ENCODE measurements at places on chromosomes 6 and 20.

DNA sequence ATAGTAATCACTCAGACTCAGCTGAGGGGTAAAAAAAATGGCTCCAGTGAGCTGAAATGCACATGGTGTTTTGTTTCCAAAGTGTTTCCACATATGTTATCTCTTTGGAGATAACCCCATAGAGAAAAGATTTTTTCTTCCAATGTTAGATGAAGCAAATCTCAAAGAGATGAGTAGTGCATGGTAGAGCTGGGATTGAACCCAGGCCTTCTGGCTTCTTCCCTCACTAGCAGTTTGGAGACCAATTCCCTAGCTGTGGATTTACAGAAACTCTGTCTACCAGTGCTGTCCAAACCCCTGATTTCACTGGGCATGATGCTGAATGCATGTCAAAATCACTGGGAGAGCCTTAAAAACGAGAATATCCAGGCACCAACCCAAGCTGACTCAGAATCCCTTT is 165.1 kb downstream of the LRFN2 start:
- DNase-seq = no peak

GRCh38 chr20:41738604-41739206 is 120.5 kb upstream of the CHD6 start:
- DNase-seq = peak; percentile 42

DNA sequence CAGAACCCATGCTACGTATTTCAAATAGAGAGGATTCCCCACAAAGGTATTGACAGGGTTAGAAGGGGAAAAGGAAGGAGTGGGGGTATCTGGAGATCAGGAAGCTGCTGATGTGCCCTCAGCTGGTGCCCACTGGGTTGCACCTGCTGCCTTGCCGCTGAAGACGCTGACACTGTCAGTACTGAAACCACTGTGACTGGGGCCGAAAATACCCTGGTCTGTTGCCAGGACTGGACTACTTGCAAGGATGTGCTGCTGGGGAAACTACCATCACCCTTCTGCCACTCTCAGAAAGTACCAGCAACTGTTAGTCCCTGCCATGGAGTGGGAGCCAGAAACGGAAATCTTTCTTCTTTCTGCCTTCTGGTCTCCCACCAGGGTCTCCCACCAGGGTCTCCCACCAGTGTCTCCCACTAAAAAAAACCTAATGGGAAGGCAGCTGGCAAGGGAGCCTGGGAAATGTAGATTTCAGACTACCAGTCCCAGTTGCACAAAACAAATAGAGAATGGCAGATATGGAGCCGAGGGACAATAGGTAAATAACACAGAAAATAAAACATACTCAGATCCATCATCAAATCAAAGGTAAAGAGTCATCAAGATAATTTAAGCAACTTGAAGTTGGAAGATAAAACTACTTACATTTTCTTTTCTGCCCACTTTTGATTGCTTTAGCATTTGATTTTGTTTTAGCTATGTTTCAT is 204.8 kb downstream of the TPBG start:
- no peak for DNase-seq

DNA sequence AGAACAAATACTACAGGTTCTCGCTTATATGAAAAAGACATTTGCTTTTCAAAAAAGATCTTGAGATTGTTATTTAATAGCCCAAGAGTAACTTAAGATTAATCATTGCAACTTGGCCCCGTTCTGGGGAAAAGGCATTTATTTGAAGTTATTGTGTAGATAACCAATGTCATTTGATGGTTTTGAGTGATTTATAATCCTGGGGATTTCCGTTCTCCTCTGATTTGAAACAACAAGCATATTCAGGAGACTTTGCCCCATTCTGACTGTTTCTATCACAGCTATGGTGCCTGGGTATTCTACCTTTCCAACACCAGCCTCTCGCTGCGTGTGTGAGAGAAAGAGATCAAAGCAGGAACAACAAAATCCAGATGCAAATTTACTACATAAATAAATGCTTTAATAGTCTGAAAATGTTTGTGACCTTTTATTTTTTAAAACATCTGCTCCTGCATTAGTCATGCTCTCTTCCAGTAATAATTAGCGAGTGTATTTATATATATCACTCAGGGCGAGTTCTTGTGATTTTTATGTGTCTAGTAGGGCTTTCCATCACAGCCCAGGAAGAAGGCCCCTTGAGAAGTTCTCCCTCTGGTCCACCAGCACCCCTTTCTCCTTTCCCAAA is 197.9 kb upstream of the FOXQ1 start:
- DNase-seq = no peak

GRCh38 chr6:44400572-44400971 is 13.1 kb downstream of the CDC5L start:
- DNase-seq = no peak

GRCh38 chr6:116330511-116330910 is 40.2 kb upstream of the DSE start:
- DNase-seq = no peak

GRCh38 chr6:17612048-17612447 is 11.9 kb downstream of the FAM8A1 start:
- DNase-seq = no peak

DNA sequence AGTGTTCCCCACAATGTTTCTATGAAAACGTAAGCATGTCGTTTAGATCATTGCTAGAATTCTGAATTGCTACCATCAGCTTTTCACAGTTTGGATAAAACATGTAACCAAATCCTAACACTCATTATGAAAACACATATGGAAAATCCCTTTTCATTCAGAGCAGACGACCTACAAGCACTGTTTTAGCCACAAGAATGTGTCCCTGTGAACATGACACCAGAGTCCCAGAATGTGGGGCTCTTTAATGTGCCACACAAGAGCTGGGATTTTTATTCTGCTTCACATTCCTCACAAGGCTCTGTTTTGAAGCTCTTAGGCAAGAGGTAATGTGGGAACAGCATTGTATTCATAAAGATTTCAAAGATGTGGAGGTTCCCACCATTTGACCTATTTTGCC is 141.1 kb upstream of the CITED2 start:
- no peak for DNase-seq

DNA sequence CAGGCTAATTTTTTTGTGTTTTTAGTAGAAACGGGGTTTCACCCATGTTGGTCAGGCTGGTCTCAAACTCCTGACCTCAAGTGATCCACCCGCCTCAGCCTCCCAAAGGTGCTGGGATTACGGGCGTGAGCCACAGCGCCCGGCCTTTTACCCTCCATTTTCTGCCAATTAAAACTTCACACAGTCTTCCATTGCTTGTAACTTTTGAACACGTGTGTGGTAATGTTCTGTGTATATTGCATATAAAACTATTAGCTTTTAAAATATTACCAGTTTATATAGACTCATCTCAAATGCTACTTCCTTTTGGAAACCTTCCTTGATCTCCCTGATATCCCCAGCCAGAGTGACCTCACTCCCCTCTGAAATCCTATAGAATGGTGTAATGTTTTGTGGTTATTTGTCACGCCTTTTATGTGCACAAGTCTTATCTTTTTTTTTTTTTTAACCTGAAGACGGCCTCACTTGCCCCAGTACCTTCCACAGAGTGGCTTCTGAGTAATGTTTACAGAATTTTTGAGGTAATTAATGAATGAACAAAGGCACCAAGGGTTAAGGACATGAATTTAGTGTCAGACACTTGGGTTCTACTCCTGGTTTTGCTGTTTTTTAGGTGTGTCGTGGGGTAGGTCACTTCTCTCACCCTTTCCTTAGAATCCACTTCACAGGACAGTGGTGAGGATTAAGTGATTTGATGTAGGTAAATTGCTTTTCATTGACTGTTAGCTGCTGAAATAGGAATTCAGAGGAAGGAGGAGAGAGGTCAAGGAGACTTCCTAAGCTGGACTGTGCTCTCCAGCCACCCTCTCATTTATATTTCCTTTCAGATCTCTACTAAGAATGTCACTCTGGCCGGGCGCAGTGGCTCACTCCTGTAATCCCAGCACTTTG is 11.2 kb upstream of the MMP24 start:
- no peak for DNase-seq

- no peak for DNase-seq
Measured at GRCh38 chr6:82954937-82955577, 110.6 kb downstream of the UBE3D start.

DNA sequence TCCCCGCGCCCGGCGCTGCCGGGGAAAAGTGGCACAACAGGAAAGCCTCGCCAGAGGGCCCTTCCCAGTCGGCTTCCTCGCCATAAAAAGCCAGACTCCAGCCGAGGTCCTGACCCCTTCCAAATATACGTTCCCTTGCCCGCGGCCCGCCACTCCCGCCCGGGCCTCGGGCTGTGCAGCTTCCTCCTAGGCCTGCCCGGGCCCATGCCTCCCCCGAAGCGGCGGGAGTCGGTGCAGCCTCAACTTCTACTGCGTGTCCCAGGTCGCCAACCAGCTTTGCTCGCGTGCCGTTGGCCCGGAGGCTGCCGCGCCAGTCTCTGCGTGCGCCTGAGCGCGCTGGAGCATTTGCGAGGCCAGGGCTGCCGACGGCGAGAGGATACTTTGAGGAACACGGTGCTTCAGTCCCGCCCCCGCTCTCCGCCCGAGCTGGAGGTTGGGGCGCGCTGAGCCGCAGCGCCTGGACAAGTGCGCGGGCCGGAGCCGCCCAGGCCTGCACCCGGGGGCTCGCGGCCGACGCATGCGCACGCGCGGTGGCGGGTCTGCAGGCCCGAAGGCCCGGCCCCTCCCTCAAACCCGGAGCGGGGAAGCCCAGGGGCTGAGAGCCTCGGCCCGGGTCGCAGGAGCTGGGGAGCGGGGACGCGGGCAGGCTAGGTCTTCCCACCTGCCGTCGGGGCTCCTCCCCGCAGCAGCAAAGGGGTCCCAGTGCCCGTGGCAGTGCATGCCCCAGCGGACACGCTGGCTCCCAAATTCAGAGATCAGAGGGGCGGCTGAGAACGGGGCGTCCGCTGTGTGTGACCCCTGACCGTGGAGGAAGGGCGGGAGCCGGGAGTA is 10.2 kb downstream of the FOXC1 start:
- no peak for DNase-seq

GRCh38 chr6:104600639-104600931 is 259.1 kb downstream of the HACE1 start:
- no peak for DNase-seq

- no peak for DNase-seq
Measured at GRCh38 chr6:23086100-23086499, 516.7 kb downstream of the HDGFL1 start.

- DNase-seq = no peak
Measured at GRCh38 chr20:59134182-59134581, 29.4 kb upstream of the ZNF831 start.

GRCh38 chr20:13229538-13229937 is 8.5 kb downstream of the ISM1 start:
- DNase-seq = no peak

- no peak for DNase-seq
Measured at GRCh38 chr20:16541226-16541625, 32.0 kb downstream of the KIF16B start.

DNA sequence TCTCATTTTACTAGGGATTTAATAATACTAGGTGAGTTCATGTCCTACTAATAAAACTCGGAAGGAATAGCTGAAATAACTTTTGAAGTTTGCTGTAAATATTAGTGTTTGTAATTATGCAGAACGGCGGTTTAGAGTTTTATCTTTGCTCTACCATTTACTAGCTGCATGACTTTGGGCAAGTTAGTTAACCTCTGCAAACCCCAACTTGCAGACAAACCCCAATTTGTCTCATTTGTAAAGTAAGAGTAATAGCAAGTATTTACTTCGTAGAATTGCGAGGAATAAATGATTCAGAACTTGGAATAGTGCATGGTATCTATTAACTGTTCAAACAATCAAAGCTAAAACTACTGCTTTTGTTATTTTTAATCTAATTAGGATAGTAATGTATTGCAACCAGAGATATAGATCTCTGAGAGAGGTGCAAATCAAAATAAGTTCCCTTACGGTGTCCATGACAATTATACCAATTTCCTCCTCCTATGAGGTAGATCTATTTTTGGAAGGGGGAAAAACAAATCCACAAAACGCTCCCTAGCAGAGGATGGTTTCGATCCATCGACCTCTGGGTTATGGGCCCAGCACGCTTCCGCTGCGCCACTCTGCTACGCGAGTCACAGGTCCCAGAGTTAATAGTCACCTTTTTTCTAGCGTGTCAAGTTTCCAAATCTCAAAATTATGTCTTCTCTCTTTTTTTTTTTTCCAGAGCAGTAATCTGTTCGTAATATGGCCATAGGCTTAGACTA is 35.1 kb upstream of the BTN3A2 start:
- DNase-seq = peak; percentile 54

DNA sequence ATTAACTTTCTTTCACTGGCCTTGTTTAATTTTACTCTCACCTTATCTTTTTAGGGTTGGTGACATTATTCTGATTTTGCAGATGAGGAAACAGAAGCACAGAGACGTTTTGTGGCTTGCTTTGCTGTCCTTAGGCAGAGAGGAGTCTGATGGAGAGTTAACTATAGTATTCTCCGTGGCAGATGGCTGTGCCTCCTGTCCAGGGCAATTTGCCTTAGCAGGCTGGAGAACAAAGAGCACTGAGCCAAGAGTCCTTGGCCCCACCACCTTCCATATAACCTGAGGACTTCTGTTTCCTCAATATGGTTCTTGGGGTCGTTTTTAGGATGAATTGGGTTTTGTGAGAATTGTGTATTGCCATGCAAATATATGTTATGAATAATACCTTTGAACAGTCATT is 71.4 kb upstream of the BACH2 start:
- DNase-seq = no peak

- no peak for DNase-seq
Measured at GRCh38 chr6:18392346-18392877, 5.3 kb downstream of the RNF144B start.

- DNase-seq = no peak
Measured at GRCh38 chr6:34381081-34381480, 11.4 kb downstream of the NUDT3 start.

DNA sequence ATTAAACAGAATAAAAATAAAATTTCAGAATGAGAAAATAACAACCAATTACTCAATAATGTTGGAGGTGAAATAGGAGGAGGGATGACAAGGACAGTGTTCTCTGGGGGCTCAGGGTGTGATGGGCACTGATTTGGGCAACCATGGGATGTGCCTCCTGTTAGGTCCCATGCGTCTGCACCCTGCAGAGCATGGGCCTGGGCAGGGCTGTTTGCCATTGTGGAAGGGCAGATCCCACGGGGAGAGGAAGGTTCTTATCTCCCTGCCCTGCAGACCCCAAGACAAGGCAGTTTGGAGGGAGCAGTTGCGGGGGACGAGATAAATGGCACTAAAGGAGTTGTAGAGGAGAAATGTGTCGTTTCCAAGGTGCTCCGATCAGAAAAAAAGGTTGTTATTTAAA is 206.3 kb downstream of the THBS2 start:
- DNase-seq = no peak

- no peak for DNase-seq
Measured at GRCh38 chr6:112941613-112942012, 594.5 kb downstream of the RFPL4B start.

GRCh38 chr20:43925801-43926200 is 11.1 kb downstream of the TOX2 start:
- peak; percentile 35 for DNase-seq

DNA sequence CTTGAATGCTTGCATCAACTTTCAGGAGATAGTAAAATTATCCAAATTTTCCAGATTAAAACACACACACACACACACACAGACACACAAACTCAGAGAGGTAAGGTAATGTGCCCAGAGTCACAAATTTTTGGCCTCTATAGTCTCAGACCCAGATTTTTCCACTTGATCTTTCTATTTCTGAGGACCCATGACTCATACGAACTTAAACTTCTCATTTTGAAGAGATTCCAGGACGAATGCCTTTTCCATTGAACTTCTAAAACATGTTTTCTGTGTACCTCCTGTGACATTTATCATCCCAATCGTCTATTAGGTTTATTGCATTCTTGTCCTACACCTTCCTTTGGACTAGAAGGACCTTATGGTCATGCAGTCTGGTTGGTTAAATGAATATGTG is 172.9 kb upstream of the COL21A1 start:
- DNase-seq = no peak
